ENCODE measurements at places on chromosomes 7 and 10.
A peak's percentile ranks its signal among the peaks of the same experiment; 100 is the strongest.

GRCh38 chr7:27196287-27196767 is 3.6 kb downstream of the HOXA13 start:
- peak; percentile 67 for DNase-seq

DNA sequence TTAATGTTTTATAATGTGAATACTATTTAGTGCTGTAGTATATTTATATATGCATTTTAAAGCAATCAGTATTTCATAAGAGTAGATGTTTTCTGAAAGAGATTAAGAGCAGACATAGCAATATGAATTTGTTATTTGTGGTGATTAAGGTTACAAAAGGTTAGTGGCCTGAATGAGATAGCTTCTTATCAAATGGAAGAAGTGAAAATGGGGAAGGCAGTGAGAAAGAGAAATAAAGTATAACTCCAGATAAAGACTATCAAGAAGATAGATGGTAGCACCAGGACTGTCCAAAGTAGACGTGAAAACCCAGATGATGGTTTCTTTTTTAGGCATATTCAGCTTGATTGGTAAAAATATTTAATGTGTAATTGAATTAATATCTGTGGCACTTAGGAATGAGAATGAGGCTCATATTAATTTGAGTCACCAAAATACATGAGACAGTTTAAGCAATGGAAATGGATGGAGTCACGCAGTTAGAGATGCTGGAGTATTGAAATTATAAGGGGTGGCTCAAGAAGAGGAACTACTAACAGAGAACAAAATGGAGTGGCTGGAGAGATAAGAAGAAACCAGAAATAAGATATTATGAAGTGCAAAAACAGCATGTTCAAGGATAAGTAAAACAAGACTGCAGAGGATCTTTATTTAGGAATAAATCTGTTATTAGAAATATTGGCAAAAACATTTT is 288.0 kb upstream of the SEMA3C start:
- no peak for DNase-seq

DNA sequence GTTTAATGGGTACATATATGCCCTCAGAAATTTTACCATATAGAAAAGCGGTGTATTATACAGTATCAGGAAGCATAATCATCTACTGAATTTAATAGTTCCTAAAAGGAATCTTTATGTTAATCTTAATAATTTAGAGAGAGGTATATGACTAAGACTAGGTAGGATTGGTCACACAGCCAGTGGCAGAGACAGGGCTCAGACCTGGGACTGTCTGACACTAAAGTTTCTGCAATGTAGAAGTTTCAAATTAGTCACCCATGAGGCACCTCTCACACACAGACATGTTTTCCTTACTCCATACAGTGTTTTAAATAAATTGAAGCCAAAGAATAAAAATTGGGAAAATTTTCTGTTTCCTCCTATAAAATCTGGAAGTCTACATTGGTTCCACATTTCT is 72.8 kb upstream of the ADRA2A start:
- no peak for DNase-seq

DNA sequence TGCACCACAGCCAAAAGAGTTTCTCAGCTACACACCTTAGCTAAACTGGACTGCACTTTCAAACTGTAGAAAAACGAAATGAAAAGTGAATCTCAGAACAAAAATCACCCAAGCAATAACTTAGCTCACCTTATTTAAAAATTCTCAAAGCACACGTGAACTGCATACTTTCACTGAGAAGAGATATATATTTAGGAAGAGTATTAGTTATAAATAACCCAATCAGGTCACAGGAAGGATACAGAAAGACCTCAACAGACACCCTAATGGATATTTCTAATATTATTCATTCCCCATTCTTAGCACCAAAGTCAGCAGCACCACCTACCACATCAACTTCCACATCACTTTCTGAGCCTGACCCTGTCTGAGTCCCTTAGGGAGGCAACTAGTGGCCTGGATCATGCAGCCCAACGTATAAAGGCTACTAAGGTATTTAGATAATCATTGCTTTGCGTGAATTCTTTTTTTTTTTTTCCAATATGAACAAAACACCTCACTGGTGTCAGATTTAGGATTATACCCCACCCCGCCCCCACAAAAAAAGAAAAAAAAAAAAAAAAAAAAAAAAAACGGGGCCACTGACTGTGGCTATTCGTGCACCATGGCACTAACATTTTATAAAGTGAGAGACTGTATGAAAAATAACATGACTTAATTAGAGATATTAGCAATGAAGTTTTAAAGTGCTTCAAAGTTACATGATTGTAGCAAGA is 2.6 kb downstream of the ABI1 start:
- DNase-seq: no peak

DNA sequence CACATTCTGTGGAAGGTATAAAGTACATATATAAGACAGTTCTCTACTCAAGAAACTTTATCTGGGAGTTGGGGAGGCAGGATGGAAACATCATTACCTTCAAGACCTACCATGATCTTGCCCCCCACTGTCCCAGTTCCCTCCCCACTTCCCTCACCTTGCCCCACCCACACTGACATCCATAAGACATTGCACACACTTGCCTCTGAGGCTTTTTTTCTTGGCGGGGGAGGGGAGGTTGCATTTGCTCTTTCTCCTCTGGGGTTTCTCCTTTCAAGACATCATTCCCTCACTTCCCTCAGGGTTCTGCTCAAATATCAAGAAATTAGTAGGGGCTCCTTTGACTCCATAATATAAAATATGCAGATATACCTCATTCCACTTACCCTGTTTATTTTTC is 276.0 kb downstream of the ARL4A start:
- DNase-seq: no peak

DNA sequence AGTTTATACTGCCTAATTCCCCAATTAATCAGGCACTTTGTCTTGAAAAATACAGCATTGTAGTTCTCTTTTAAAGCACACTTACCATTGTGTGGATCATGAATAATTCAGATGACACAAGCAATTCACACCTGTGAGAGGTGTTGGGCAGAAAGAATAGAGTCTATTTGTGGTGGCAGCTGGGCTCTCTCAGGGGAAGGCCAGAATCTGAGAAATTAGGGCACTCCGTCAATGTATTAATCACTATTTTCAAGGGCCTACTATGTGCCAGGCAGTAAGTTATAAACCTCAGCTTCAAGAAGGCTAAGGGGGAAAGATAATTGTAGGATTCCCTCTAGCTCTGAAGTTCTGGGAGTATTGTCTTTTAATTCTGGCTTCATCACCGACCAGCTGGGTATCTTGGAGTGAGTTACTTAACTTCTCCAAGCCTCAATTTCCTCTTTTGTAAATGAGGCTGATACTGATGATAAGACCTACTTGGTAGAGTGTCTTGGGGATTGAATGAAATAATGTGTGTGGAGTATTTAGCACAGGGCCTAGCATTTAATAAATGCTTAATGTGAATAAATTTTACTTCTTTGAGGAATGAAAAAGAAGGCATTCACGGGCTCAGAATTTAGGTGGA is 2.5 kb downstream of the CHN2 start:
- no peak for DNase-seq

- DNase-seq: no peak
Measured at GRCh38 chr10:93745408-93746065, 12.2 kb upstream of the LGI1 start.

DNA sequence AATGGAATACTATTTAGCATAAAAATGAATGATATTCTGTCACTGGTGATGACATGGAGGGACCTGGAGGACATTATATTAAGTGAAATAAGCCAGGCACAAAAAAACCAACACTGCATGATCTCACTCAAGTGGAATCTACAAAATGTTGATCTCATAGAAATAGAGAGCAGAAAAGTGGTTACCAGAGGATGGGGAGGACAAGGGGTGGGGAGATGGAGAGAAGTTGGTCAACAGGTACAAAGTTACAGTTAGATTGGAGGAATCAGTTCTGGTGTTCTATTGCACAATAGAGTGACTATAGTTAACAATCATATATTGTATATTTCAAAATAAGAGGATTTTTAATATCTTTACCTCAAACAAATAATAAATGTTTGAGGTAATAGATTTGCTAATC is 24.7 kb upstream of the SLC18A3 start:
- no peak for DNase-seq

DNA sequence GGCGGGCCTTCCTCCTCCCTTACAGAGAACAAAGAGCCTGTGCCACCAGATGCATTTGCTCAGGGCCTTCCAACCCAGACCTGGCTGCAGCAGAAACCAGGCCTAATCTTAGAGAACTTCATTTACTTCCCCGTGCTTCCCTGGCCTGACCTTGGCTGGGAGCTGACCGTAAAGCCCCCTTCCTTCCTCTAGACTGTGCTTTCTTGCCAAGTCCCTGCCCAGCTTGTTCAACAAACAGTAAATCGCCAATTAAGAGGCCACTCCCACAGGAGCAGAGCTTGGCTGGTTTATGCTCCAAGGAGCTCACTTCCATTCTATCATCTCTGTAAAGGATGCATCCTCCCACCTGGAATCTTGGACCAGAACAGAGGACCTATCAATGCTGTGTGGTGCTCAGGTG is 110.9 kb downstream of the COL13A1 start:
- DNase-seq: no peak

DNA sequence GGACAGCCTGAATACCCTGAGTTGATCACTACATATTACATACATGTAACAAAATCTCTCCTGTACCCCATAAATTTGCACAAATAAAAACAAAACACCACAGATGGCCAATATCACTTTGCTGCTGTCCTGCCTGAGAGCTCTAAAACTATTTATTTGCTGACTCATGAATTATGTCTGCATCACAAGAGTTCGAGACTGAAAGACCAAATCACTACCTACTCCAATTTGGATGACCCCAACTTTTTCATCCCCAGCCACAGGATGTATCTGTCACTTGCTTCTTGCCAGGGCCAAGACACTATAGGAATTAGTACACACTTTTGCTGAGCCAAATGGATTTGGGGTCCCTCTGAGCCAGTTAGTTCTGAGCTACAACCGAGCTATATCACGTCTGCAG is 409.7 kb upstream of the NFE2L3 start:
- DNase-seq: no peak

DNA sequence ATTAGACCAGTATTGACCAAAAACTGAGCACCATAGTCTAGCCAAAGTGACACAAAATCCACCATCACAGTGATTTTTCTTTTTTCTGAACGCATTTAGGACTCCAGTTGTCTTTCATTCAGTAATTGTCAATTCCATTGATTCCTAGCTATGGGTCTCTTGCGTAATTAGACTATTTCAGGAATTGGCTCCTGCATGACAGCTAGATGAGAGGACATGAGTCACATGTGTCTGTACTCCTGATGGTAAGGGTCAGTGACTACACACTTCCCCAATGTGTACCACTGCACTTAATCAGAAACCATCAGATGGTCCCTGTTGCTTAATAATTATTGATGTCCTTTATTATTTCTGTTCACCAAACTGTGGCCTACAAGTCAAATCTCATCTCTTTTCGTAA is 469.5 kb downstream of the POM121L12 start:
- no peak for DNase-seq

DNA sequence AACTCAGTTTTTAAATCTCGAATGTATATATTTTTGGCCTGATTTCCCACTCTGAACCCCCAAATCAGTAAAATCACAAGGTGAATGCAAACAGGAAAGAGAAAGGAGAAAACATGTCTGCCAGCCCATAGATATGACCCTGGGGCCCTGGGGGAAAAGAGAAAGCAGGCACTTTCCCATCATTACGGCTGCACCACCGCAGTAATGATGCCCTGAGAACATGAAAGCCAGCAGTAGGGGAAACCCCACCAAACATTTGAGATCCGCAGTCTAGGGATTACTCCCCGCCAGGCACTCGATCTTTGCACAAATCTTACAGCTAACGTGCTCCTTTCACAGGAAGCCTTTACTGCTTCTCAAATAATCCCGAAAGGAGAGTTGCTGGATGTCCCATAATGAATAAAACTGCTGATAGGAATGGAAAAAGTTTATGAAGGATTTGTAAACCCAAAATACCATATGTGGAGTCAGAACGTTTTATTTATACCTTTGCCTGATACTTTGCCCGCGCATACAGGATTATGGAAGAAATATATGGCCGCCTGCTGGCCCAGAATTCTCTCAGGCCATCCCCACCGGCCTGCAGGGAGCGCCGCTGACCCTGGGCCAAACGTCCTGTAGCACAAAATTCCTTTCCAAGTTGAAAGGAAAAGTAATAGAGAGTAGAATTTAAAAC is 180.0 kb upstream of the INHBA start:
- DNase-seq: no peak

- DNase-seq: no peak
Measured at GRCh38 chr10:103353281-103353680, 2.3 kb upstream of the PCGF6 start.

- no peak for DNase-seq
Measured at GRCh38 chr10:132681858-132682755, 103.8 kb downstream of the NKX6-2 start.

- no peak for DNase-seq
Measured at GRCh38 chr7:138663725-138664710, 37.1 kb downstream of the SVOPL start.

- no peak for DNase-seq
Measured at GRCh38 chr7:68216051-68216450, 1219.4 kb downstream of the TYW1 start.

GRCh38 chr10:102016416-102016815 is 39.6 kb downstream of the ARMH3 start:
- DNase-seq: no peak

- DNase-seq: no peak
Measured at GRCh38 chr10:110794808-110795207, 76.9 kb upstream of the PDCD4 start.

DNA sequence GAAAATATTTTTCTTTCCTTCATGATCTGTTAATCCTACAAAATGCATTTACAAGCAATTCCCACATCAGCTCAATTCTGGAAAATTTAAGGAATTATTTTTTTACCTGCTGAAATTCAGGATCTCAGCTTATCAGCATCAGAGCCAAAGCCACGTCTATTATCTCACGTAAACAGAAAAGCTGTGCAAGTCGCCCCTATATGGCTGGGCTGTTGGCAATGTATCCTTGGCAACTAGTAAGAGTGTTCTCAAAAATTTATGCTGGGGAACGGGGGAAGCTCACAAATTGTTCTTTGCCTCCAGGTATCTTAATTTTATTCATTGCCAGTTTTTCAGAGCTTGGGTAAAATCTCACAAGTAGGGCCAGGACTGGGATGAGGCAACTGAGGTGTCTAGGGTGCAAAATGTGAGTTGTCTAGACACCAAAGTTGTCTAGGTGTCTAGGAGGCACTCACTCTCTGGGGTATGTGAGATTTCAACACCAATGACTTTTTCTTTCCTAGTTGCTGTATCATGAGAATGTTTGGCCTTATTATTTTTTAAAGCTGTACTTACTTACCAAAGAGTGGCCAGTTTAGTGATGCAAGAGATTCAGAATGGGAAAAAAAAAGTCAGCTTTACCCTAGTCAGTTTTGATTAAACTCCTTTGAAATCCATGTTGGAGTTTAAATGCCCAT is 5.1 kb downstream of the GSTO2 start:
- DNase-seq: no peak

Measured in central memory CD4-positive, alpha-beta T cell (primary cell).